Stimulated activated naive CD4-positive, alpha-beta T cell treated with Interleukin-2 at 50 U/mL for 16 hours (primary cell): ENCODE measurements at places on chromosomes 11 and 22.

GRCh38 chr22:49290711-49291110, 537.0 kb downstream of the BRD1 start:
- DNase-seq: no peak

DNA sequence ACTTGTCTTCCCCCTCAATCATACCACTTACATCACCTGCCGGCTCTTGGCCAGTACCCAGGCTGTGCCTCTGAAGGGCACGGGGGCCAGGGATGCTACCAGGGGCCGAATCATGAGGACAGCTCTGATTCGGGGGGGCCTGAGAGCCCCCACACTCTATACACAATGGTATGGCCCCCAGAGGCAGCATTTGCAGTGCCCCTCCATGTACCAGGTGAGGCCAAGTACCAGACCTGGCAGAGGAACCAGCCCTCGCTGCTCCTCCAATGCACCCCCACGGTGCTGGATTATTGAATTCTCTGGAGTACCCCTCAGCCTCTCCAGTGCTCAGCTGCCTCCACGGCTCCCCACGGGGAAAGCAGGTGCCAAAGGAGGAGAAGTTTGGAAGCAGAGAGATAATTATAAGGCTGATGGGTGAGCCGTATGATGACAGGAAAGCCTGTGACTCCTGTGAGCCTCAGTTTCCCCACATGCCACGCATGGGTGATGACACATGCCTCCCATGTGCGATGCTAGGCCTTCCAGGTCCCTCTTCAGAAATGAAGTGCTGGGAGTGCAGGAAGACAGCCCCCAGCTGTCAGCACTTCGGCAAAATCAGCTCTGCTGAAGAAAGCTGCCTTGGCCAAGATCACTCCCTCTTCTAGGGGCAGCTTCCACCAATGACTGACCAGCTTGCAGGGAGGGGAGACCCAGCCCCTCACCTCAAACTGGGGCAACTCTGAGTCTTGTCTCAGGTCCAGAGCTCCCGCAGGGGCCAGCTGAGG, 69.9 kb downstream of the THAP12 start:
- DNase-seq: no peak

DNA sequence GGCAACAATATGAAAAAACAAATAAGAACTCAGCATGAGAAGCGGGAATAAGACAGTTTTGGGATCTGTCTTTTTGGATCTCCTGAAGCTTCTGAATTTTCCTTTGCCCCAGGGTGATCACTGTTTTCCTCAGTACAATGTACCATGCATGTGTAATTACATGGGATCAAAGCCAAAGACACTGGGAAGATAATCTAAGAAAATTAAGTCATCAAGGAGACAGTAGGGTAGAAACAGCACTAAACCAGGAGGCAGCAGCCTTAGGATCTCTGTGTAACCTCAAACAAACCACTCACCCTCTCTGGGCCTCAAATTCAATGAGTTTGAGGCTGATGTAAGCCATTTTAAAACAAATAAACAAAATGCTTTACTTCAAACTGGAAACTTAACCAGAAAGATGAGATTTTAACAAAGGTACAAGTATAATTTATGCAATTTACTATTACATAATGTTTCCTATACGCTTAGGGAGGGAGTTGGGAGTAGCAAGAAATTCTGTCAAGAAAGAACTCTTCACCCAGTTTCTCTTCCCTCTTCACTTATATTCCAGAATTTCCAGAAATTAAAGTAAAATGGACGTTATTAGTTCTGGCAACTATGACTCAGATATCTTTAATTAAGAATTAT, 77.0 kb downstream of the RAB30 start:
- no peak for DNase-seq

- no peak for DNase-seq
Measured at GRCh38 chr11:86072211-86072610, 3.3 kb upstream of the PICALM start.

DNA sequence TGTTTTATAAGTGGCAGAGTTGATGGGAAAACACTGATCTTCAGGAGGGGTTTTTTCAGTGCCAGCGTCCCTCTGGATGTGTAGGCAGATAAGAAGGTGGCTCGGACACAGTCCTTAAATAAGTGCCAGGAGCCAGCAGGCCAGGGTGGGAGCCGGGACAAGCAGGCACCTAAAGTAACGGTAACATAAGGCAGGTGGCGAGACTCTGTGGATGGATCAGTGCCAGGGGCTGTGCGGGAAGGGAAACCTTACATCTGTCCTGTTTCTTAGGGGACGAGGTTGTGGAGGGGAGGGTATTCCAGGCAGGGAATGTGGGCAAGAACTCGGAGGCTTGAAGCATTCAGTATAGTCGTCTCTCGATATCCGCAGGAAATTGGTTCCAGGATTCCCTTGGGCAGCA, 15.9 kb downstream of the BCR start:
- DNase-seq: no peak

- no peak for DNase-seq
Measured at GRCh38 chr22:22591348-22592299, 32.6 kb upstream of the PRAME start.

DNA sequence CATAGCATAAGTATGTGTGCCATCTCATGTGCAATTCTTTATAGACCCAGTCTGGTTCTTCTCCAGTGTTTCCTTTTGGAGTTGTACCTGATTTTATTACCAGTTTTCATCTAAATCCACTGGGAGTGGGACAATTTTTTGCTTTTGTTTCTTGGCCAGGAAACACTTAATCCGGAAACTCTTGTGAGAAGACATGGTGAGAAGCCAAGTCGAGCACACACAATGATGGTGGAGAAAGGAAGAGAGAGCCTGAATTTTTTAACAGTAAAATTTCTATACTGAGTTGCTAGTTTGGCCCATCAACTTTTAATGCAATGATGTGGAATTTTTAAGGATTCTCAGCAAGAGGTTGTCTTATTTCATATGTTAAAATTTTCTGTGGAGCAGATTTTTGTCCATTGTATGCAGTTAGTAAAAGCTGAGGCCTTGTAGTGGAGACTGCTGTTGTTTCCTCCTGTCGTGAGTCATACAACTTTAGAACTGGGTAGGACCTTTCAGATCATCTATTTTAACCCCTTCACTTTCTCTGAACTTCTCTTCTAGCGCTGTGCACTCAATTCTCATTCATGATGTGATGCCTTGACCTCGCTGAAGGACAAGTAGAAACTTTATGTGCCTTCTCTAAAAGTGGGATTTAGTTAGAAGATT, 17.1 kb downstream of the FAR1 start:
- no peak for DNase-seq

DNA sequence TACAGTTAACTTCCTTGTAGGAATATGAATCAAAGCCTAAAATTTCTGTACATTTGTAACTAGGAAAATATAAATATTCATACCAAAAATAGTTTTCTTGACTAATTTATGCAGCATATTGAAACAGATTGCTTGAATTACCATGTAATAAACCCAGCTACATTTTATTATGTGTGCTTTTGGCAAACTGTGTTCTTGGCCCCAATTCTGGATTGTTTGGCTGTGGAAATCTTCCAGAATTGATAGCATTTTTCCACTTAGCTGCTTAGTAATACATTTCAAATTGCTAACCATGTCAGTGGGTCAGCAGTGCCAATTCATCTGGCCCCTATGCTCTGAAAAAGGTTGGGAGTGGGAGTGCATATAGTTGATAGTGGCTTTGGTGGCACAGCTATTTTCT, 32.3 kb downstream of the PDHX start:
- no peak for DNase-seq

GRCh38 chr11:120608760-120609211, 97.2 kb downstream of the GRIK4 start:
- no peak for DNase-seq

GRCh38 chr11:76707293-76707825, 36.8 kb upstream of the LRRC32 start:
- no peak for DNase-seq

DNA sequence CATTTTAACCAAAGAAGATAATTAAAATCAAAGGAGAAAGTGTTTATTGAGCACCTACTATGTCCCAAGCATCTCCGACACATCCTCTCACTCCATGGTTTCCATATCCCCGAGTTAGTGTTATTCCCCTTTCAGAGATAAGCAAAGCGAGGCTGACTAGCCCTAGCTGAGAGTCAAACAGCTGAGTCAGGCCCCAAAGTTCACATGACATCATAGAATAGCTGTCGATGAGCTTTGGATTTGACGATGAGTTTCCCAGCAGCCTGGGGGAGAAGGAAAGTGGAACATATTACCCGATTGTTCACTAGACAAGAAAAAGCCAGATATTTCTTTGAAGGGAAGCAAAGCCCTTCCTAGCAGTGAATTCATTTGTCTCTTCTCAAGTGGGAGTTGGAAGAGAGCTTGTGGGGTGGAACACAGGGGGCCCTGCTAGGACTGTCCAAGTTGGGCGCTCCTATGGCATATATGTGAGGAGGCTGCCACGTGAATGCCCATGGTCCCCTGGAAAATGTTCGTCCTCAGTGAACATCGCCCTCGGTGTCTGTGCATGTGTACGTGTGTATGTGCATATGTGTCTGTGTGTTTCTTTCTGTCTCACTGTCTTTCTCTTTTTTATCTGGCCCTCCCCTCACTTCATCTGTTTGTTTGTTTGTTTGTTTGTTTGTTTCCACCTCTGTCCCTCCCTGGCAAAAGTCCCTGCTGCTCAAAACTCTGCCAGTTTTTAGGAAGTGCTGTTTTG, 493 bp upstream of the CYTH4 start:
- DNase-seq: peak; percentile 11

DNA sequence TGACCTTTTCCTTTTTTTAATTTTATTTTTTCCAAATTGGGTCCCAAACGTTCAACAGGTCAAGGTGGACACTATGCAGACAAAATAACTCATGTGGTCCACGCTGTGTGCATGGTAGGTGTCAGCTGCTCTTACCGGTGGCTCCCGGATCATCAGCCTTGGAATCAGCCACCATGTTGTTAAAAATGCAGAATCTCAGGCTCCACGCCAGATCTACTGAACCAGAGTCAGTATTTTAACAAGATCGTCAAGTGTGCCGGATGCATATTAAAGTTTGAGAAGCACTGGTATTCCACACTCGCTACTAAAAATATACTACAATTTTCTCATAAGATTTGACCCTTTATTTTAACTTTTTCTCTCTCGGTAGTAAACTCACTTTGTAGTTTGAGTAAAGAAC, 553 bp upstream of the LDLRAD3 start:
- DNase-seq: no peak

GRCh38 chr22:18081416-18081815, 3.6 kb downstream of the PEX26 start:
- DNase-seq: no peak

DNA sequence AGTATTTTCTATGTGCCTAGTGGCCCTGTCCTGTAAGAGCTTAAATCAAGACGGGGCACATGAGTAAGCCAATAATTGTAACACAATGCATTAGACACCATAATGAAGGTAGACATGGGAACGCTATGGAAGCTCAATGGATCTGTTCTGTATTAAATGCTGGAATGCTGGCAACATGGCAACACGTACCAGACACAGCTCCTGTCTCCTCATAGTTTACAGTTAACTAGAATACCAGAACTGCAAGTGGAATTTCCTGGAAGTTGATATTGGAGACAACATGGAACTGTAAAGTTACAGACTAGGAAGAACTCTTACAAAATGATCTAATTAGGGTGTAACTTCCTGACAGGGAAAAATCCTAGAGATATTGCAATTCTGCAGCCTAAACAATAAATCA, 12.4 kb downstream of the P4HA3 start:
- DNase-seq: no peak

DNA sequence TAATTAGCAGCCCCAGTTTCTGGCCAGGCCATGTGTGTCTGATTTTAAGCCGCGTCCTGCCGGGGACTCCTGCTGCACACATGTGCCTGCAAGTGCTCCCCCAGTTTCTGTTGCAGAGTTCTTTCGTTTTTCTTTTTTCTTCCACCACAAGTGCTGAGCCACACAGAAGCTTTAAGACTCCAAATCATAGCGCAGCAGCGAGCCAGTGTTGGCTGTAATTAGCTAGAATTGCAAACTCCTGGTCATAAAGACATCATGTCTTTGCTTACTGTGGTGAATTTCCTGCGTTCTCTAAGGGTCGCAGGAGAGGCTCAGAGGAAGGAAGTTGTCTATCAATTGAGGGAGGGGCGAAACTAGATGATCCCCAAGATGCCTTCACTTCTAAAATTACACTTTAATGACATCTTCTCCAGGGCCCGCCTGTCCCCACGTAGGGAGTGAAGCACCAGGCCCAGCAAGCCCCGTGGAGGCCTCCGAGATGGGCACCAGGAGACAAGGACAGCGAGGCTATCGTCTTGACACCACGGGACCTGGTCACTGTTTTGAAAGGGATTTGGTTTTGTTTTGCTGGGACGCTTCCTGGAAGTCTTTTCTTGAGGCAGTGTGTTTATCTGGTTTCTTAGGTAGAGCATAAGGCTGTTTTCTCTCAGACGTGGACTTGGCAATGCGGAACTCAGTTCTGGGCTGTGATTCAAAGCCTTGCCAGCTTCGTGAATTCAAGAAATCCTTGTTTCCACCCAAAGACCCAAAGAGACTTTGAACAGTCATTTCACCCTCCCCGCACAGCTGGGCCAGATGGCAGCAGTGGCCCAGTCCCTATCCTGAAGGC, 71.8 kb downstream of the UBASH3B start:
- peak; percentile 28 for DNase-seq

- DNase-seq: no peak
Measured at GRCh38 chr11:23138761-23139160, 278.5 kb upstream of the CCDC179 start.

GRCh38 chr22:40517631-40518030, 118.9 kb downstream of the MRTFA start:
- DNase-seq: no peak

DNA sequence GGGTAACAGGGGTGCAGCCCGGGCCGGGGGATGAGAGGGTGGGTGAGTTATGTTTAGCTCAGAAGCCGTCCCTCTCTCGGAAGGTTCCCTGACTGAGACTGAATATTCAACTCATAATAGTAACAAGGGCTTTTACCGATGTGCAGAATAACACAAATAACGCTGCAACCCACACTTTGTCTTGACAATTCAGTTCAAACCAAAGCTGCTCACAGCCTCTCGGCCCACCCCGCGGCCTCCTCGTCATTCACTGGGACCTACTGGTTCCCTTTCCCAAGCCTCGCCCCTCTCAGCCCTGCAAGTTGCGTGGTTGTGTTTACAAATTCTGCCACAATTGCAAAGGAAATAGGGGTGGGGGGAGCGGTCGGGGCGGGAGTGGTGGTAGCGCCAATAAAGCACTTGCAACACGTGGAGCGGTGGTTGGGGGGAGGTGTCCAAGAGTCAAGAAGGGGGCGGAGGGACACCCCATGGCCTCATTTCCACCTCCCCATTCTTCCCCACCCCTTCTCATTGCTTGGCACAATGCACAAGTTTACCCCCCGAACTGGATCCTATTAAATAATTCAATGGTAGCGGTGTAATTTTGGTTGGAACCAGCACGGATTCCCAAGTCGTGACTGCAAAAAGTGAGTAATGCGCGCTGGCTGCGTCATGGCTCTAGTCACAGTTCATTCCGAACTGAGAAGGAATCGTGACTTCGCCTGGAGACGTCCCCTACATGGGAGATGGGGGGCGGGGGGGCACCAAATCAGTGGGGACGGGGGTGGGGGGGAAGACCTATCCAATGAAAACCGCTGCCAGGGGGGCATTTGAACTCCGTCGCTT, 102.0 kb upstream of the HSD17B12 start:
- DNase-seq: no peak
